ENCODE measurements at places on chromosomes 4 and X. TPM values are rescaled to one million over a fixed set of nuclear protein-coding genes. Genes with fewer than 3 reads are reported as not detected.

The WDFY3 gene
- 1.1 TPM for total RNA-seq

DNA sequence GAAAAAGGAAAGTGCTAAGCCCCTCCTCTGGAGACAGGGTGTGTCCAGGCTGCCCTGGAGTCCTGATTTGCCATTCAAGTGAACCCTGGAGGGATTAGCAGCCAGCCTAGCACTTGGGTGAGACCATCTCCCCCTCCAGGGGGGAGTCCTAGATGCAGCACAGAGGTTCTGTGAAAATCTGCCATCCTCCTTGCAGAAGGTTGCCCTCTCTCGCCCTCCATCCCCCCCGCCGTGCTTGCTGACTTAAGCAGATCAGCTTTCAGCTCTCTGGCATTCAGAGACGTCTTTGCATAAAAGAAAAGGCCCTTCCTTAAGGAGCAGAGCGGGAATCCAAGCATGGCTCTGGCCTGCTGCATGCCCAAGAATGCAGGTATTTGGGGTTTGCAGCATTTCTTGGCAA lies 102.1 kb upstream of the SCML1 start:
- DNase-seq, result no peak

DNA sequence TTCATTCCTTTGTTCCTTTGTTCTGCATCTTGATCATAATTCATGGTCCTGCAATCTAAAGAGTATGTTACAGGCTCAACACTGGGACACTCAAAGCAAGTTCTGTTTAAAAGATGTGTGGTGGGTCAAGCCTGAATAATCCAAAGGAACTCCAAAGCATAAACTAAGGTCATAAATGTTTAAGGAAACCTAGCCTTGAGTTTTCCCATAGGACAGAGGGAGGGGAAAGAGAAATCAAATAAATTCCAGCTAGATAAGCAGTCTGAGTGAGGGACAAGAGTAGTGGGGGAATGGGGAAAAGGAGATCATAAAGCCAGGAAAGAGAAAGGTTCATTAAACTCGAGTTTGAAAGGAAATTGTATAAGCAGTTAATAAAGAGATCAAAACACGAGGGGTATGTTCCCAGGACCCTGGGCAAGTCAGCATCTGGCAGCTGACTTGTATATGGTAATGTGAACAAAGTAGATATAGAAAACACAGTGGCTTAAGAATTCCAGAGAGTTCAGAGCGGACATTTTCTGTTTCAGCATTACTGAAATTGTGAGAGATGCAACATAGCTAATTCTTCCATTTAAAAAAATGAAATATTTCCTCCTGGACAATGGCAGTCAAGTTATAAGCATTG lies 125.8 kb upstream of the EDNRA start:
- DNase-seq, result no peak

GRCh38 chr4:73864365-73864764 lies 4.8 kb upstream of the CXCL1 start:
- no peak for DNase-seq
